Stimulated activated CD4-positive, alpha-beta T cell treated with anti-CD3 and anti-CD28 coated beads, Interleukin-1b, Interleukin-23, amount 100 ng/mL, for 1 hour (primary cell): ENCODE measurements at places on chromosomes 16 and 17.

DNA sequence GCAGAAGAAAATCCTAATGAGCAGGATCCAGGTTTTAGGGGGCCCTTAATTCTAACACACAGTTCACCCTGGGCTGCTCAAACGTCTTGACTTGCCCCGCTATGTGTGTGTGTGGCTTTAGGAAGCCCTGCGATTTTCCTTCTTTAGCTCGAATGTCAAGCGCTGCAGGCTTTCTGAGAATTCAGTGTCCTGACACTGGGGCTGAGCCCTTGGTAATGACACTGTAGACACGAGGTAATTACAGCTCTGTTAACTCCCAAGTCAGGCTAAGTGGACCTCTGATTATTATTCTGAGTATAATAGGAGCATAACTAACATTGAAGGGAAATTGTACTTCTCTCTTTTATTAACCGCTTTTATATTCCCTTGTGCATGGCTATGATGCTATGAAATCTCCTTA lies 202.1 kb downstream of the RBFOX1 start:
- no peak for DNase-seq

DNA sequence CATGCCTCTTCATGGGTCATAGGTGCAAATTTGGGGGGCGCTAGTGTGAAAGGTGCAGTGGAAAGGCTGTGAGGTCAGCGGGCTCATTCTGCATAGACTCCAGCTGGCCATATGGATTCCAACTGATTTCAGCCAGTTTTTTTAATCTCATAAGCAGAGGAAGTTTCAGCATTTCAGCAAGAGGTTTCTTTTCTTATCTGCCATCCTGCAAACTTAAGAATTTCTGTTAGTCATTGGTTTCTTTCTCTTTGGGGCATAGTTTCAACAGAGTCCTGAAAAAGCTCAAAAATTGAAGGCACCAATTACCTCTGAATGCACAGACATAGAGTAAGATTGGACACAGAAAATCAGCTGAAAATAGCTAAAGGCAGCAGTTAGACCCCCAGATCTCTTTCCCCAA lies 16.2 kb upstream of the ALOX15 start:
- DNase-seq = no peak

- no peak for DNase-seq
Measured at GRCh38 chr16:10920726-10921427, 21.4 kb downstream of the DEXI start.

- DNase-seq = no peak
Measured at GRCh38 chr17:2801841-2802240, 5.6 kb downstream of the RAP1GAP2 start.

DNA sequence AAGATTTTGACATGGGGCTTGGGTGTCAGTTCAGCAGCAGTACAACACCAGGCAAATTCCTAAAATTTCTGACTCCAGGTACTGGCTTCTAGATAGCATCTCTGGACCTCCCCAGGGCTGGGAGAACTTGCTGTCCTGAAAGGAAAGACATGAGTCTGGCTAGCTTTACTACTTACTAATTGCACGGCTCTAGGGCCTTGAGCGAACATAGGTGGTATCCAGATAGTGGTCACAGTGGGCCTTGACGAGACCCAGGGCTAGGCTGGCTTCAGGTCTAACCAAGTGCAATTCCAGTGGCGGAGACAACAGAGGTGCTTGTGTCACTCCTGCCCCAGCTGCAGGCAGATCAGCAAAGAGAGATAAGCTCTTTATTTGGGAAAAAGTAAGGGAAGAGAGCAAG lies 16.4 kb upstream of the SLC13A5 start:
- DNase-seq = no peak

DNA sequence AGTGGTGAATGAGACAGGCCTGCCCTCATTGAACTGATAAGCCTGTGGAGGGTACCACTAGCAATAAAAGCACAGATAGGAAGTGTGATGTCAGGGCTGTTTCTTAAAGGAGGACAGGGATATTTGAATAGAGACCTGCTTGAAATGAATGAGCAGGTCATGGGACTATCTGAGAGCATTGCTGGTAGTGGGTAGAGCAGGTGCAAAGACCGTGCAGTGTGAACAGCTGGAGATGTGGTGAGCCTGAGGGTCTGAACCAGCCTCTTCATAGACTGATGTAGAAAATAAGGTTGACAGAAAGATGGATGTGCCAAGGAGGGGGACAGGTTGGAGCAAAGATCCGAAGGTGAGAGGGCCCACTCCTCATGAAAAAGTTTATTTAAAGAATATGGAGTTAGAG lies 2.4 kb downstream of the NUP93 start:
- DNase-seq = no peak

- no peak for DNase-seq
Measured at GRCh38 chr17:16911141-16911937, 60.6 kb downstream of the TNFRSF13B start.

DNA sequence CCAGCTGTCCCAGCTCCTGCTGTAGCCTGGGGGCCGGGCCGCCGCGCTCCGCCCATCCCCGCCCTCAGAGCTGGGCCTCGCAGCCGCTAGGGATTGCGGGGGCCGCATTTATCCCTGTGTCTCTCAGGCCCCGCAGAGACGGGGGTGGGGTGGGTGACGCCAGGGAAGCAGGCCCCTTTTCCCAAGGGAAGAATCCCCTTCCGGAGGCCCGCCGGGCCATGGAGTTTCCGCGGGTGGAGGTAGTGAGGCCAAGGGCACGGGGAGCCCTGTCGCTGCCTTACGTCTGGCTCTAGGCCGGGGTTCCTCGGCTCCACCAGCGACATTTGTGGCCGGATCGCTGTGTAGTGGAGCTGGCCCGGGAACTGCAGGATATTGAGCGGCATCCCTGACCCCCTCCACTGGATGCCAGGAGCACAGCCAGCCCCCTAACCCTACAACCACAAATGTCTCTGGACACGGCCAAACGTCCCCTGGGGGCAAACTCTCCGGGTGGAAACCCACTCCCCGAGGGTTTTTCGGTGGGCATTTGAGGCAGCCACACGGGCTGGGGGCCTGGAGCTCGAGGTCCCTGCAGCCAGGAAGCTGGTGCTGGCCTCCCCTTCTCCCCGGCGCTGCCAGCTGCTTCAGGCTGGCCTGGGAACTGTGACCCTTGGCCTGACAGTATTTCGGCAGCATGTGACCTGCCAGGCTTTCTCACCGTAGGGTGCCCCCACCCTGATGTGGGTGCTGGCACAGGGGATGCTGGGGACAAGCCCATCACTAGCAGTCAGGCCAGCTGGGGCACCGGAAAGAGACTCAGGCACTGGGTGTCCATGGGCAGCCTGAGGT lies 12.0 kb upstream of the CD300A start:
- DNase-seq = no peak

GRCh38 chr17:74235911-74236371 lies 22.6 kb downstream of the TTYH2 start:
- DNase-seq = no peak

GRCh38 chr17:45172541-45173286 lies 11.0 kb downstream of the HEXIM2 start:
- no peak for DNase-seq

- no peak for DNase-seq
Measured at GRCh38 chr16:14325502-14326401, 254.6 kb downstream of the MRTFB start.

DNA sequence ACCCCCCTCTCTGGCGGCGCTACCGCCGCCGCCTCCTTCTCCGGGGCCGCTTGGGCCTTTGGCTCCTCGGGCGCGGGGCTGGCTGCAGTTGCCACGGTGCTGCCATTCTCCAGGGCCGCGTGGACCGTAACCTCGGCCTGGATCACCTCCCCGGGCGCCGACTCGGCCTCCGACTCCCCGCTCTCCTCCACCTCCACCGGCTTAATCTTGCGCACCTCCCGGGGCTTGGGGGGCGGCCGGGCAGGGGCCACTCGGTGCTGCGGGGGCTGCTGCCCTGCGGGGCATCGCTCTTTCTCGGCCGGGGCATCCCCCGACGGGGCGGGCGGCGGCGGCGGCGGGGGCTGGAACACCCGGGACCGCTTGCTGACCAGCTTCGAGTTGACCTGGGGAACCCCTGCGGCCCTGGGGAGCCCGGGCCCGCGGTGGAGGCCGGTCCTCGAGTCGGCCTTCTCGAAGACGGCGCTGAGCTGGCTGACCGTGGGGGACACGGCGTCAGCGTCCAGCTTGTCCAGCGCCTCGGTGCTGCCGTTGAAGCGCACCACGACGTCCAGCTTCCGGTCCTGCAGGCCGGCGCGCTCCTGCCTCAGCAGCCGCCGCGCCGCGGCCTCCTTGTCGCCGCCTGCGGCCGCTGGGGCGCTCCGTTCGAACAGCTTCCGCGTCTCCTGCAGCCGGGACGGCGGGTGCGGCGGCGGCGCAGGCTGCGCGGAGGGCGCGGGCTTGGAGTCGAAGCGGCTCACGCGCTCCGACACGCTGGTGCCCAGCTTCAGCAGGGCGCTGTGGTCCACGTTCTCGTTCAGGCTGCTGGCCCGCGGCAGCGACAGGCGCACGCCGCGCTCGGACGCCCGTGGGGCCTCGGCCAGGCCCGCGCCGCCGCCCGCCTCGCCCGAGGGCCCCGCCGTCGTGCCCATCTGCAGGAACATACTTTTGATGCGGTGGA lies 792 bp downstream of the PPP1R9B start:
- DNase-seq = no peak

DNA sequence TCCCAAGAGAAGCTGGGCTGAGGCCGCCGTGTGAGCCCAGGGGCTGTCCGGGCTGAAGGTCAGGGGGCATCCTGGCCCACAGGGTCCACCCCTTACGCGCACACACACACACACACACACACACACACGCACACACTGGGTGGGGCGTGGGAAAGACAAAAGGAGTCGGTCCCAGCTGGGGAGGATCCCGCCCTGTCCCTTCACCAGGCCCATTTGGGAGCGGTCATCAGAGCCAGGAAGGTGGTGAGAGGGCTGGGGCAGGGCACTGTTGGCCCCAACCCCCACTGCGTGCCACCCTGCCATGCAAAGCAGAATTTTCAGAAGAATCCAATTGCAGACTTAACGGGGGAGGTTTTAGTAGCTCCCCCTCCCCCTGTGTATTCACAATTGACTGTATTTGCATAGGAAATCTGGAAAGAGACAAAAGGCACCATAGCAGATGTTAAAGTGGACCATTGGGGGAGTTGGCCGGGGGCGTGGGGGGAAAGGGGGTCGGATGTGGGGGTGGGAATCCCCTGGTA lies 11.3 kb upstream of the CD300A start:
- DNase-seq = no peak

GRCh38 chr17:12041312-12041711 lies 20.6 kb downstream of the MAP2K4 start:
- DNase-seq = no peak
